Caudate nucleus (tissue), 63 donors: ENCODE measurements at places on chromosomes 7 and 10.

- DNase-seq, result no peak
Observed at GRCh38 chr7:22060863-22061262, 115.2 kb upstream of the CDCA7L start.

- no peak for DNase-seq
Observed at GRCh38 chr7:31056775-31057346, 4.8 kb downstream of the ADCYAP1R1 start.

DNA sequence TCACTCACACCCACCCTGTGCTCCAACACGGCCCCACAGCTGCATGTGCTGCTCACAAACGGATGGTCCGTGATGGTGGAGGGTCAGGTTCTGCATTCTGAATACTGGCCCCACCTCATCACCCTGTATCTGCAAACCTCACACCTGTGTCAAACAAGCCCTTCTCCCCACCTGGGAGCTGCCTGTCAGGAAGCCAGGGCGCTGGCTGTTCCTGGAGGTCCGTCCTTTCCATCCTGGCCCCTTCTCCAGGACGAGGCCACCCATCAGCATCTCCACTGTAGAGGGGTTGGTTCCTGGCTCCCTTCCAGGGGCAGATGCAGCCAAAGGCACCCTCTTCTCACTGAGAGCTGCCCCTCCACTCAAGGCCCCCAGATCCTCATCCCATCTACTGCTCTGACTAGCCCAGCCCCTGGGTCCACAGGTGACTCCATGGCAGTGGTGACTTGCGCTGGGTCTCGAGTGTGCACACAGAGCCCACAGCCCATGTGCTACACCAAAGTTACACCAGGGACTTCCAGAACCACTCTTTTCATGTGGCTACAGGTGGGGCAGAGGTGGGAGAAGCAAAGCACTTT, 229.4 kb downstream of the TNS3 start:
- no peak for DNase-seq

- DNase-seq, result no peak
Observed at GRCh38 chr7:49564379-49564714, 209.1 kb upstream of the VWC2 start.

DNA sequence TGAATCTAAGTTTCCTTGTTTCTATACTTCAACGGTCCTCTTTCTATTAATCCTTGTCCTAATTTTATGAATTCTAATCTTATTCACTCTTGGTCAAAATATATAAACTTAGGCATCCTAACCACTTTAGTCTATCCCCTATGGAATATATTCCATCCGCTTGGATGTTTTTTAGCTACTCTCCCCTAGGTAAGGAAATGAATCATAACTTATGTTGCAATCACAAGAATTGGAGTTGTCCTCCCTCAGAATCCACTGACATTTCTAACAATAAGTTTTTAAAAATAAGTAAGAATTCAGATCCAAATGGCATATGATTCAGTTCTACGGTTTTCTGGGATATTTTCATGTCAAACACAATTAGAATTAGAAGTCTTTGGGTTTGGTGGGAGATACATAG, 1081.6 kb downstream of the SORCS1 start:
- no peak for DNase-seq

- no peak for DNase-seq
Observed at GRCh38 chr7:22723181-22723601, 3.8 kb upstream of the IL6 start.

DNA sequence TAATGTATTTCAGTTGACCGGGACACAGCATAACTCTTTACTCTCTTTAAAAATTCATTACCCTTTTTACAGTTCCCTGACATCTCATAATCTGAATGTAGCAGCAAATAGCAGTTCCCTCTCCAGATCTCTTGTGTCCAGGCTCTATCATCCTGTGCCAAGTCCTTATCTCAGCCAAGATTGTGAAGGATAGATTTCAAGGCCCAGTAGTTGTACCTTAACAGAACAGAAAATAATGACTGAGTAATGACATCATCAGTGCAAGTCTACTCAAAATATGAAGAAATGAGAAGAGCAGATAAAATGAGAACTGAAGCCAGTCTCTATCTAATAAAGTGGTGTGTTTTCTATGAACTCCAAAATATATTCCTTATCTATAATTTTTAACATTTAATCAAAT, 92.6 kb downstream of the TFEC start:
- DNase-seq, result no peak

DNA sequence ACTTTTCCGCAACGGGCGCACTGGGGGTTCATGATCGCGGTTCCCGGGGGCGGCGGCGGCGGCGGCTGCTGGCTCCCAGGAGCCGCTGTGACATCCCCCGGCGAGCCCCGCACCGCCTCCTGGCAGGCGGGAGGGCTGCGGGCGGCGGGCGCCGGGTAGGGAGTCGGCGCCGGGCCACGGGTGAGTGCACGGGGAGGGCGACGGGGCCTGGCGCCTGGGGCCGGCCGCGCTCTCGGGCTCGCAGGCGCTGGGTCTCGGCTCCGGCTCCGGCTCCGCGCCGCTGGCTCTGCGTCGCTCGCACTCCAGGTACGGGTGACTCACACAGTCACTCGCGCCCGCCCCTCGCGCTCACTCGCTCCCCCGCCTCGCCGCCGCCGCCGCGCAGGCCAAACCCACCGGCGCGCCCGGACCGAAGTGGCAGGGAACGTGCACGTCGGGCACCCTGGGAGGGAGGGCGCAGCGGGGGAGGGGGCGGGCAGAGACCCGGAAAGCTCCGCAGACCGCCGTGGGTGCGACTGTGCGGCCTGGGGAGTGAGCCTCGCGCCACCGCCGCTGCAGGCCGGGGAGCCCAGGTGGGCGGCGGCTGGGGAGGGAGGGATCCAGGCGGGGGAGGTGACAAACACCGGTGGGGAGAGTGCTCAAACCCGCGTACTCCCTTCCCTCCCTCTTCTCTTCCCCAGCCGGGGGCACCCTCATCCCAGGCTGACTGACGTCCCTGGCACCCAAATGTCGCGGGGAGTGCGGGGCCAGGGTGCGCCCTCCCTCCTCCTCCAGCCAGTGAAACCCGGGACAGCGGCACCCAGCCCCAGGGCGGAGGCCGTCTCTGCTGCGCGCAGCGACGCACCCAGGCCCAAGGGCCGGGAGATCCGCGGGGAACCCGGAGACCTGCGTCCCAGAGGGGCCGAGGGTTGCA, 276.9 kb upstream of the NEBL start:
- DNase-seq, result peak; percentile 80

GRCh38 chr10:69092959-69093850, 5.3 kb downstream of the SRGN start:
- no peak for DNase-seq

- DNase-seq, result no peak
Observed at GRCh38 chr10:116197946-116198675, 74.9 kb downstream of the GFRA1 start.

DNA sequence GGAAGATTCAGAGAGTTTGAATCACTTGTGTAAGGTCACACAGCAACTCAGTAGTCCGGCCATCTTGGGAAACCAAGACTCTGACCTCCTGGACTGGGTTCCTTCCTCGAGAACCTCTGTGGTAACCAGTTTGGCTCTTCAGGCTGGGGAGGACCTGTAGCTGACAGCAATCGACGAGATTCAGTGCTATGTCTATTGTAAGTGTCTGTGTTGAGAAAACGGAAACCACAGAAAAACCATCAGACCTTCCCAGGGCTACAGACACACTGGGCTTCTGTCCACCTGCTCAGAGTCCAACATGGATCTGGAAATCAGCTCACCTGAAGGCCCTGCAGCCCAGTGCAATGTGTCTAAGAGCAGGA, 403.7 kb downstream of the RPS24 start:
- DNase-seq, result no peak

DNA sequence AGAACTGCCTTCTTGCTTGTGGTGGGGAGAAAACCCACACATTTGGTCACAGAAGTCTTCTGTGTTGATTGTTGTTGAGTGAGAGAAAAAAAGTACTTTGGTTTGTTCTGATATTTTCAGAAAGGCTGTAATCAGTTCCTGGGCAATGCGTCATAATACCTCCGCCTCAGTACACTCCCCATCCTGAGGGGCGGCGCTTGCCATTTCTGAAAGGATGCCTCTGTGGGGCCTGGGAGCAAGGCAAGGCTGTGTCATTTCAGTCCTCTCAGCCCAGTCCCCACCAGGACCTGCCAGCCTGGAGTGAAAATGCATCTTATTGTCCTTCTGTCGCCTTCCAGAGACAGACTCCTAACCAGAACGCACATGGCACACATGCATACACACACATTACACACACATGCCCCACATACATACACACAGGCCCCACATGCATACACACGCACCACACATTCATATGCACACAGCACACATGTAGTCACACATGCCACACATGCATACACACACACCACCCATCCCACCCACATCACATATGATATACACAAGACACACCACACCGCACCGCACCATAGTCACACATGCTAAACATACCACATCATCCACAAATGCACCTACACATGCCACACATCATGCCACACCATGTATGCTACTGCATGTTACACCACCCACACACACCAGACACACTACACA, 90.0 kb downstream of the CXCL12 start:
- no peak for DNase-seq

- DNase-seq, result no peak
Observed at GRCh38 chr10:27542812-27543211, 38.7 kb downstream of the RAB18 start.

- DNase-seq, result no peak
Observed at GRCh38 chr10:124611738-124612137, 132.4 kb downstream of the FAM53B start.
